ENCODE measurements at places on chromosomes 13 and 19.

DNA sequence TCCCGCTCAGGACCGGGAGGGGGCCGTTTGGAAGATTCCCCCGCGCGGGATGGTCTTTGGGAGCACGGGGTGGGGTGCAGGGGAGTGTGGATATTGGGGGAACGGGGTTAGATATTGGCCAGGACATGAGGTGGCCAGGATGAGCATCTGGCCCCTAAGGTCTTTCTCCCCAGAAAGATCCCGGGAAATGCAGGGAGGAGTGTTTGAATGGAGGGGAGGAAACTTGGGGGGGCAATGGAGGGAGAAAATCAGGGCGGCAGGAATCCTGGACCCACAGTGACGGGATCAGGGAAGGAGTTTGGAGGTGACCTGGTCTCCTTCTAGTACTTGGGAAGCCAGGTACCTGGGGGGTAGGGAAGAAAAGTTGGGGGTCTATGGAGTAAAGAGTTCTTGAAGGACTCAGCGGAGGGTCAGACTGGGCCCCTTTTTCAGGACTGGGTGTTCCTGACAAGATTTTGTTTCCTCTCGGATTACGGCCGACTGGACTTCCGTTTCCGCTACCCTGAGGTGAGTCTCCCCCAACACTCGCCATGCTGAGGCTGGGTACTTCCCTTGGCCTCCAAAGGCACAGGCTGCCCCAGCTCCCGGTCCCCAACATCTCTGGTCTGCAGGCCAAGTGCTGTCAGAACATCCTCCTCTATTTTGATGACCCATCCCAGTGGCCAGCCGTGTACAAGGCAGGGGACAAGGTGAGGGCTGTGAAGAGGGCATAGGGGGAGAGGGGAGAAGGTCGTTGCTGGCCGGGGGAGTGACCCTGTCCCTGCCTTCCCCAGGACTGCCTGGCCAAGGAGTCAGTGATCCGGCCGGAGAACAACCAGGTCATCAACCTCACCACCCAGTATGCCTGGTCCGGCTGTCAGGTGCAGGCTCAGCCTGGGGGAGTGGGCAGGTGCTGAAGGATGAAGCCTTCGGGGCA, 989 bp downstream of the TMEM145 start:
- no peak for DNase-seq

GRCh38 chr19:40974633-40975037, 16.4 kb upstream of the CYP2B6 start:
- DNase-seq, result peak; percentile 51

- no peak for DNase-seq
Observed at GRCh38 chr13:44425041-44425814, 51.6 kb downstream of the SERP2 start.

DNA sequence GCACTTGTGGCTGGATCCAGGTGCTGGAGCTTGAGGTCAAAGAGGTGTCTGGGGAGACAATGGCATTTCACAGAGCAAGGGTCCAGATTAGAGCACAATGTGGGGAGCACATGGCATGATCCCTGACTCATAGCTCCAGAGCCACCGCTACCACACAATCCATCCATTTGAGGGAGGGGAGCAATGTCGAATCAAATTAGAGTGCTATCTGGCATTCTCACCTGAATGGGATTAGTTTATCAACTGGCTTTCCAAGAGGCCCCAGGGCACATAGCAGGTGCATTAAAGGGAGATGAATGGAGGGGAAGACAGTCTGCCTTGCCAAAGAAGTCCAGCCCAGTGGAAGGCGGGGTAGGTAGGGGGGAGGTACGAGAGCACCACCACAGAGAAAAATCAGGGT, 194.4 kb upstream of the GPR12 start:
- no peak for DNase-seq

DNA sequence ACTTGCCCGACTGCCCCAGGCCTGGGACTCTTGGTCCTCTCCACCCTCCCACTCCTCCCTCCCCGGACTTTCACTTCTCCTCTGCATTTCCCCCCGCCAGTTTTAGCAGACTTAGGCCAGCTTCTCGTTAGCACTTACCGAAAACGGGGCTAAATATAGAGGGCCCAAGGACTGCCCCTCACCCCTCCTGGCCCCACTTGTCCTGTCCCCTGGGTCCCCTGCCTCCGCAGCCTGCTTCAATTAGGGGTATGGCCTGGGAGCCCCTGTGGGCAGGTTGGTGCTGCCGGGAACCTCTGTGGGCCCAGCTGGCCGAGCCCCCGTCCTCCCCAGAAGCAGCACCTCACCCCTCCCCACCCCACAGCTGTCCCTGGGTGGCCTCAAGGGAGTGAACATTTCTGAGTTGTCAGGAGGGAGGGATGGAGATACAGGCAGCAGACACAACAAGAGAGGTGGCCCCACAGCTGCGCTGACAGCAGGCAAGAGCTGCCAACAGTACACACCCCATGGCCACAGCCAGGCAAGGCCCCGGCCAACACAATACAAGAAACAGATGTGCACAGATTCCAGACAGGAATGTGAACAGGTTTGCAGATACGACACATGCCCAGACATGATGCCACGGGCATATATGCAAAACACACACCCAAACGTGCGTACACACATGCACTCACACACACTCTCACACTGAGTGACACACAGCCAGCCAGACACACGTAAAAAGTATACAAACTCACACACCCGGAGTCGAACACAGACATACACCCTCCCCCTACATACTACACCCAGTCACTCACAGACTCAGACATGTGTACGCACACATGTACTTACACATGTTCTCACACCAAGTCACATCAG, 2.6 kb downstream of the POU2F2 start:
- DNase-seq, result peak; percentile 29

DNA sequence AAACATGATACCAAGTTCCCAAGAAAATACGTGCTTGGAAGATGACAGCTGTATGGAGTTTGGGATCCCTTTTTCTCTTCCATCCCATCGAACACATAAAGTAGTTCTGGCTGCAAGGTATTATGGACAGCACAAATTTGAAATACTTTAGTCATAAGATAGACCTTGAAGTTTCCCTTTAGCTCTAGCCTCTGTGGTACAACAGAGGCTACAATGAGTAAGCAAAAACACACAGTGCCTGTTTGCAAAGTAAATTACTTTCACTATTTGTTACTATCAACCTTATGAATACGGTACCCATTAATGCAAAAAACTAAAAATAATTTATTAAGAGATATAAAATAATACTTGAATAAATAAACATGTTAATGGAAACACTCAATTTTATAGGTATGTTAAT, 21.0 kb upstream of the LRCH1 start:
- no peak for DNase-seq

DNA sequence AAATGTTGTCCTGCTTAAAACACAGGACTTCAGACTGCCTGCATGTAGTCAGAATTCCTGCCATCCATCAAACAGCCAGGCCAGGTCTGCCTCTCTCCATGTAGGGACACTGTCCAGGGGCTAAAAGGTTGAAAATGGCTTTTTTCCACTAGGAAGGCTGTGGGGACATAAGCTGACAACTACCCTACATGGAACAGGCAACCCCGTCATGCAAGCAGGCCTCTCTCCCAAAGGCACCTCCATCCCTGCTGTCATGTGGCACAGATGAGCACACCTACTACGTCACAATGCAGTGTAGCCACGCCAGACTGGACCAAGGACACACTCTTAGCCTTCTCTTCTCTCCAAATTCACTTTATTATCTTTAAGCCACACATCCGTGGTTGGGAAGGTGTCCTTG, 40.8 kb downstream of the LATS2 start:
- DNase-seq, result no peak

GRCh38 chr13:24661713-24662112, 18.5 kb upstream of the ATP12A start:
- no peak for DNase-seq

DNA sequence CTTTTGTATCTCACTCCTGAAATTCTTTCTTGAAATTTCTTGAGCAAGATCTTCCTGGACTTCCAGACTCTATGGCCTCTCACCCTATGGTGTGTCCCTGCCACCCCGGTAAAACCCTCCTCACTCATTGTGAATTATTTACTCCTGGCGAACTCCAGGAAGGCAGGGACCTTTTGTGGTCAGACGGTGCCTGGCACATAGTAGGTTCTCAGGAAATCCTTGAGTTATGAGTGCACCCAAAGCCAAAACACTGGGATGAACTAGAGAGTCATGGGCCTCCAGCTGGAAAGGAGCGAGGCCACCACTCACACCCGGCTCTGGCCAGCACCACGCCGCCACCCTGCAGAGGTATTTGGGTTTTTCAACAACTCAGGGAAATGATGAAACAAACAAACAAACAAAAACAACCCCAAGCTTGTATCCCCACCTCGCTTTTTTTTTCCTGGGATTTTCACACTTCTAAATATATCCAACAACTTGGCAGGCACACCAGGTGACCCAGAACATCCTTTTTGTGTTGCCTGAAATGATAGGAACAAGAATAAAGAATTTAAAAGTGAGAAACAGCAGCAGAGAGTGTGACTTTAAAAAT, 11.2 kb downstream of the HPN start:
- no peak for DNase-seq

- DNase-seq, result no peak
Observed at GRCh38 chr13:85313761-85314503, 485.3 kb downstream of the SLITRK6 start.

DNA sequence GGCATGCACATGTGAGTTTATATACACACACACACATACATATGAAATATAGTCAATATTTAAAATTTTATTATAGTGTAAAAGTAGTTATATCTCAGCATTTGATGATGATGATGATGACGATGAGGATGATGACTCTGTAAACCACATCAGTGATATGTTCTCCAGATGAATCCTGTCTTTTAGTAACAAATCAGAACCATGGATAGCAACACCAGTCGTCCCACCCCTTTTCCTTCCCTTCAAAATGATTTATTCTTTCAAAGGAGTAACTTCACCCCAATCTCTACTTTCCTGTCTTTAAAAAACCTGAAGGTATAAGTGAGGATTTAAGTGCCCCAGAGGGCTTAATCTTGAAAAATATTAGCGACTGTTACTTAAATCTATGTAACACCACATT, 74.1 kb downstream of the DCLK1 start:
- no peak for DNase-seq

- no peak for DNase-seq
Observed at GRCh38 chr19:13726323-13726722, 38.0 kb upstream of the MRI1 start.

GRCh38 chr19:51777570-51778462, 16.8 kb downstream of the FPR2 start:
- peak; percentile 67 for DNase-seq

- DNase-seq, result no peak
Observed at GRCh38 chr19:49488046-49488862, 846 bp downstream of the RPL13A start.

GRCh38 chr19:6533746-6534418, 3.1 kb downstream of the TNFSF9 start:
- no peak for DNase-seq

GRCh38 chr19:6212403-6213265, 67.1 kb downstream of the MLLT1 start:
- no peak for DNase-seq

- DNase-seq, result no peak
Observed at GRCh38 chr13:67803118-67803517, 573.0 kb upstream of the PCDH9 start.

GRCh38 chr19:16398530-16399249, 73.1 kb downstream of the EPS15L1 start:
- DNase-seq, result no peak

GRCh38 chr13:50713523-50714248, 129.8 kb downstream of the DLEU7 start:
- DNase-seq, result no peak

DNA sequence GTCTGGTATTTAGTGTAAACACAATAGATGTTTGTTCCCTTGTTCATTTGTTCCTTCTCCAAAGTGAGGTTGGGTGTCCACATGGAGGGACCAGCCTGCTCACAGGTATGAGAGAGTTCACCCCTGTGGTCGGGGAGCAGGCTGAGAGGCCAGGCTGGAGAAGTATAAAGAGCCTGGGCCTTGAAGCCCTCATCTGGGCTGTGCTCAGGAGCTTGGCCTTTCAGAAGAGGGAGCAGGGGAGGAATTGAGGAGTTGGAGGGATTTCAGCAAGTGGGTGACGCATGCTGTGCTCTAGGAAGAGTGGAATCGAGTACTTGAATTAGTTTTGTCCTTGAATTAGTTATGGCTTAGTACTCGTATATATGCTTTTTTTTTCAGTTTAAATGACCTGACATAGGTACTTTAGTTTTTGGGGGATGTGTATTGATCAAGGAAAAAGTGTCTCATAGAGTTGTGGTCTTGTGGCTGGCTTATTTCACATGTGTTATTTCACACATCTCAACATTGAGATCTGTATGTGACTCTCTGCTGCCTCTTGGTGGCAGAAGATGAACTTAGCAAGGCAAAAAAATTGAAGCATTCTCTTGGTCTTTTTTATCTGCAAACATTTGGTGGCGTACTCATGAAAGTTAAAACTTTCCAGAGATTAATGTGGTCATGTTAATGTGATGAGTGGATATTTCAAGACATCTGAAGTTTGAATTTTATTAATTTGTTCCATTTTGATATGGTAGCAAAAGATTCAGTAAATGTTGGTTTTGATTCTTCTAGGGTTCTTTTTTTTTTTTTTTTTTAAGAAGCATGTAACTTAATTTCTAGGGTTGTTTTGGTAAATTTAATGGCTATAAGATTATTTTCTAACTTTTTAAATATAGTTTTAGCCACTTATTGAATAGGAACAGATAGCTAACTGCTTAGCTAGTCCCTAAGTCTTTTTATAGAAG, 54.3 kb downstream of the SLAIN1 start:
- DNase-seq, result no peak

DNA sequence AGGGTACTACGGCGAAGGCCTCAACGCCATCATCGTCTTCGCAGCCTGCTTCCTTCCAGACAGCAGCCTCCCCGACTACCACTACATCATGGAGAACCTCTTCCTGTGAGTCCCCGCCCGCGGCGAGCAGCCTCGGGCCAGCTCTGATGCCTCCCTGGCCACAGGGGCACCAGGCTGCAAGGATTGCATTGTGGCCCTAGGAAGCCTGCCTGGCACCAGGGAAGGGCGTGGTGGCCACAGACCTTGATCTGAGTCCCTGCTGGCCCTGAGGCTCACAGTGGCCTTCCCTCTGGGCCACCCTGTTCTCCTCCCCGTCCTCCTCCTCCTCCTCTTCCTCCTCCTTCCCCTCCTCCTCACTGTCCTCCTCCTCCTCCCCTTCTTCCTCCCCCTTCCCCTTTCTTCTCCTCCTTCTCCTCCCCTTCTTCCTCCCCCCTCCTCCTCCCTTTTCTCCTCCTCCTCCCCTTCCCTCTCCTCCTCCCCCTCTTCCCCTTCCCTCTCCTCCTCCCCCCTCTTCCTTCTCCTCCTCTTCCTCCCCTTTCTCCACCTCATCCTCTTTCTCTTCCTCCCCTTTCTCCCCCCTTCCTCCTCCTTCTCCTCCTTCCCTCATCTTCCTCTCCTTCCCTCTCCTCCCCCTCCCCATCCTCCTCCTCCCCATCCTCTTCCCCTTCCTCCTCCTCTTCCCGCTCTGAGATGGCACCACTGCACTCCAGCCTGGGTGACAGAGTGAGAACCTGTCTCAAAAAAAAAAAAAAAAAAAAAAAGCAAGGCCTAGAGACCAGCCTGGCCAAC, 24.4 kb upstream of the NMRK2 start:
- no peak for DNase-seq

- DNase-seq, result no peak
Observed at GRCh38 chr19:33226550-33227241, 1.0 kb upstream of the SLC7A10 start.

GRCh38 chr13:51862957-51863356, 1.2 kb downstream of the CCDC70 start:
- DNase-seq, result no peak

Data from left ventricle myocardium inferior (tissue), 1 donor.